ENCODE measurements at places on chromosomes 7 and 10. TPM values are rescaled to one million over a fixed set of nuclear protein-coding genes. Genes with fewer than 3 reads are reported as not detected.

DNA sequence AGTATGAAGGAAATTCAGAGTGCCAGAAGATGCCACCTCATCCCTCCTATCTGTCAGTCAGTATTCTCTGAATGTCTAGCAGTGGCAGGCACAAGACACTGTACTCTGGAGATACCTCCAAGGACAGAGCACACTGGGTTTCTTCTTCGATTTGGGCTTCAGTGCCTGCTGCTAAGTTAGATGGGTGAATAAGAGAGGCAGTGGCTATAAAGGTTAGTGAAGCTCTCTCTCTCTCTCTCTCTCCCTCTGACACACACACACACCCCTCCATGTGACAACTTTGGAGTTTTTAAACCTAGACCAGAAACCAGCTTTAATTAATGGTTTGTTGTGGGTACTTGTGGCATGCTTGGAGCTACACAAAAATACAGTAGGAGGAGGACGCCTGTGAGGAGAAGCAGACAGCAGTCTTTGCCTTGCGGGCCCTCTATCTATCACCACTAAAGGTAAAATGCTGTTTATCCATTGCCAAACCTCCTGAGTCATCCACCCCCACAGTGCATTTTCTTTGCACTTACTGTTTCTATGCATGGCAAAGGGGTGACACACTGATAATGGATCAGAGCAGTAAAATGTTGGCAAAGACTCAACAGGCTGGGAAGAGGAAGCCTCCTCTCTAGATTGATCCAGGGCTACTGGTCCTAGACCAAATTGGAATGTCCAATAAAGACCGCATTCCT is 102.5 kb downstream of the TRIL start:
- DNase-seq = no peak
- peaks cover 12% of the 10 kb centered on the region for H3K27me3 ChIP-seq
- H3K4me1 ChIP-seq = peaks cover 8% of the 10 kb centered on the region
- H3K4me3 ChIP-seq = no peak overlapping the region
- no peaks in the 10 kb centered on the region for H3K36me3 ChIP-seq

GRCh38 chr7:133755901-133756300 is 371.2 kb upstream of the LRGUK start:
- H3K27ac ChIP-seq = no peak overlapping the region
- no peaks in the 10 kb centered on the region for H3K27me3 ChIP-seq
- peaks cover 6% of the 10 kb centered on the region for H3K4me1 ChIP-seq
- no peaks in the 10 kb centered on the region for H3K36me3 ChIP-seq

DNA sequence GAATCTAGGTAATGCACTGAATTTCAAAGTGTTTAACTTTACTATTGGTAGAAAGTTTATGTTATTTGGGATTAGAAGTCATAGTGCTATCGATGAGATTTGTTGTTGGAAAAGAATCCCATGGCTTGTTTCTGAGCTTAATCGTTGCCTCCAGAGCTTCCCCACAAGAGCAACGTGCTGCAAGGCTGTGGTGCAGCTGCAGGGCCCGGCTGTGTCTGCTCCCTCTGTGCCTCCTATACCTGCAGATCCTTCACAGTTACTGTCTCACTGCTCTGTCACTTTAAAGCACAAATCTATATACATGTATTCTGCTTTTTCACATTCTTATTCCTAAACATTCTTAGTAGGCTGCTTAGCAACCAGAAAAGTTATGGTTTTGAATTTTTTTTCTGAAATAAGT is 826.6 kb upstream of the COBL start:
- H3K4me1 ChIP-seq = no peaks in the 10 kb centered on the region
- H3K27ac ChIP-seq = no peak overlapping the region
- H3K27me3 ChIP-seq = peaks cover 1% of the 10 kb centered on the region
- H3K36me3 ChIP-seq = no peaks in the 10 kb centered on the region

DNA sequence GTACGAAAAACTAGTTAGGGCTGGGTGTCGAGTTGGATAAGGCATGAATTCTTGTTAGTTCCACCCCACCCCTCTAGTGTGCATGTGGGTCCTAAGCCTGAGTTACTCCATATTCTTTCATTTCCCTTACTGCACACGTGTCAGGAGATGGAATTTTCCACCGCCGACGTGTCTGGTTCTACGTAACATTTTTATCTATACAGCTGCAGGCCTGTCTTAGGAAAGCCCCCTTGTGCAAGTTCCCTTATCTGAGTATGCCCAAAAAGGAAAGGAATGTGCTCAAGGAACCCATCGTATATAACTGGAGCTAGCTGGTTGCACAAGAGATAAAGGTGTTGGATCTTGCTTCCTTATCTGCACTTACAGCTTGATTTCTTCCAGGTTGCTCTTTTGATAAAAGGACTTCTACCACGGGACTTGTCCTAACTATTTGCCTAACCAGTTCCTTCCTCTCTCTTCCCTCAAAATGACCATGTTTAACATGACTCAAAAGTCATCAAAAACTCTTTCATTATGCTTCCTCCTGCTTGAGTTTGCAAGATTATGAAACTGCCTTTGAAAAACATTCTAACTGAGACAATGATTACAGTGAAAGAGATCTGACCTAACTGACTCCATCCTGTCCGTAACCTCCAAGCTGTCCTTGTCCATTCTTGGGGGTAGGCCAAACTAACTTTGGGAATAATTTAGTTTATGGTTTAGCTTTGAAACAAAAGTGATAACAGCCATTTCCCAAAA is 181.4 kb downstream of the AKR1D1 start:
- no peaks in the 10 kb centered on the region for H3K4me1 ChIP-seq
- H3K36me3 ChIP-seq = no peaks in the 10 kb centered on the region
- peaks cover 4% of the 10 kb centered on the region for H3K27me3 ChIP-seq
- H3K27ac ChIP-seq = no peak overlapping the region
- DNase-seq = no peak
- no peak overlapping the region for H3K4me3 ChIP-seq

- H3K36me3 ChIP-seq = no peaks in the 10 kb centered on the region
- no peaks in the 10 kb centered on the region for H3K4me1 ChIP-seq
- no peak overlapping the region for H3K4me3 ChIP-seq
- no peak for DNase-seq
These were observed 21.4 kb upstream of the TFEC start for GRCh38 chr7:116052006-116052405.

GRCh38 chr7:2049782-2050510 is 182.8 kb downstream of the MAD1L1 start:
- peaks cover 43% of the 10 kb centered on the region for H3K4me1 ChIP-seq
- H3K27ac ChIP-seq = peak overlapping the region; percentile 82
- peaks cover 35% of the 10 kb centered on the region for H3K27me3 ChIP-seq
- H3K36me3 ChIP-seq = peaks cover 3% of the 10 kb centered on the region
- H3K4me3 ChIP-seq = peak overlapping the region; percentile 62
- peak; percentile 82 for DNase-seq

- H3K36me3 ChIP-seq = peaks cover 4% of the 10 kb centered on the region
- DNase-seq = no peak
- H3K27me3 ChIP-seq = no peaks in the 10 kb centered on the region
- H3K4me1 ChIP-seq = peaks cover 3% of the 10 kb centered on the region
- H3K27ac ChIP-seq = no peak overlapping the region
- no peak overlapping the region for H3K4me3 ChIP-seq
These were observed 29.7 kb downstream of the NUP42 start for GRCh38 chr7:23211589-23211988.

DNA sequence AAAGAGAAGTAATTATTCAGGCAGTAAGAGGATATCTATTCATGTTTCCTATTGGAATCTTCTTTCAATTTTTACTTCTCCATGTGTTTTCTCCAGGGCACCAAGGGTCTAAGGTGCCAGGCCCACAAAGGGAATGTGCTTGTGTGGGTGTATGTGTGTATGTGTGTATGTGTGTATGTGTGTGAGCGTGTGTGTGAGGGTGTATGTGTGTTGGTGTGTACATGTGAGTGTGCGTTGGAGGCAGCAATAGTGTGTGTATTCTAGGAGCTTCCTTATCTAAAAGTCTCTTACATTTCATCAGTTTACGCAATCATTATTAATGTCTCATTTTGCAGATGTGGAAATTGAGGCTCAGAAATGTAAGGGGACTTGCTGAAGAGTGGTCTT is 28.3 kb downstream of the RAMP3 start:
- H3K4me1 ChIP-seq = no peaks in the 10 kb centered on the region
- no peak overlapping the region for H3K27ac ChIP-seq
- peaks cover 1% of the 10 kb centered on the region for H3K27me3 ChIP-seq
- H3K36me3 ChIP-seq = no peaks in the 10 kb centered on the region
- no peak for DNase-seq

GRCh38 chr10:75542084-75542483 is 110.7 kb downstream of the LRMDA start:
- no peak for DNase-seq
- H3K4me1 ChIP-seq = peaks cover 3% of the 10 kb centered on the region

GRCh38 chr10:50577681-50578350 is 45.9 kb downstream of the SGMS1 start:
- H3K4me3 ChIP-seq = no peak overlapping the region
- peaks cover 86% of the 10 kb centered on the region for H3K4me1 ChIP-seq
- no peak overlapping the region for H3K27ac ChIP-seq
- peaks cover 2% of the 10 kb centered on the region for H3K27me3 ChIP-seq
- H3K36me3 ChIP-seq = no peaks in the 10 kb centered on the region

DNA sequence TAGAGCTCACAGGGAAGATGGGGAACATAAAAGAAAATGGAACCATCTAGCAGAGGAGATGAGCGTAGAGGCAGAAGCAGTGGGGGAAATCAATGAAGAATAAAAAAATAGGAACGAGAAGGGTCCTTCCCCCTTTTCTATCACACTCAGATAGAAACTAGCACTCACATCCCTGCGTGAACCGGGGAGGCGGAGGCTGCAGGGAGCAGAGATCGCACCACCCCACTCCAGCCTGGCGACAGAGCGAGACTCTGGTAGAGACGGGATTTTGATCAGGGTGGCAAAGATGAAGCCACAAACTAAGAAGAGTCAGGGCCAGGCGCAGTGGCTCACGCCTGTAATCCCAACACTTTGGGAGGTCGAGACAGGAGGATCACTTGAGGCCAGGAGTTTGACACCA is 64.7 kb upstream of the ECHDC3 start:
- no peak overlapping the region for H3K4me3 ChIP-seq
- peaks cover 10% of the 10 kb centered on the region for H3K27me3 ChIP-seq
- DNase-seq = no peak
- H3K36me3 ChIP-seq = no peaks in the 10 kb centered on the region

GRCh38 chr10:88179831-88180230 is 316.4 kb downstream of the PTEN start:
- H3K27ac ChIP-seq = no peak overlapping the region
- no peaks in the 10 kb centered on the region for H3K4me1 ChIP-seq
- DNase-seq = no peak
- peaks cover 2% of the 10 kb centered on the region for H3K27me3 ChIP-seq
- H3K4me3 ChIP-seq = no peak overlapping the region

- no peak for DNase-seq
- H3K4me3 ChIP-seq = no peak overlapping the region
- no peaks in the 10 kb centered on the region for H3K36me3 ChIP-seq
- peaks cover 4% of the 10 kb centered on the region for H3K27me3 ChIP-seq
These were observed 14.8 kb upstream of the ZMIZ2 start for GRCh38 chr7:44733708-44734481.

- H3K27ac ChIP-seq = no peak overlapping the region
- H3K4me1 ChIP-seq = no peaks in the 10 kb centered on the region
These were observed 35.0 kb downstream of the SH3PXD2A start for GRCh38 chr10:103820101-103821062.

- no peak for DNase-seq
- peaks cover 6% of the 10 kb centered on the region for H3K4me1 ChIP-seq
- peaks cover 32% of the 10 kb centered on the region for H3K36me3 ChIP-seq
These were observed 206.7 kb upstream of the PLXNA4 start for GRCh38 chr7:132782777-132783640.

The PTPN12 gene
- polyA plus RNA-seq = 26.4 TPM

The FAM25A gene
- not detected for polyA plus RNA-seq

The NUTM2E gene
- polyA plus RNA-seq = not detected

Data from immature natural killer cell (primary cell).